Sigmoid colon (tissue), 7 donors: ENCODE measurements at places on chromosomes 4 and X.

DNA sequence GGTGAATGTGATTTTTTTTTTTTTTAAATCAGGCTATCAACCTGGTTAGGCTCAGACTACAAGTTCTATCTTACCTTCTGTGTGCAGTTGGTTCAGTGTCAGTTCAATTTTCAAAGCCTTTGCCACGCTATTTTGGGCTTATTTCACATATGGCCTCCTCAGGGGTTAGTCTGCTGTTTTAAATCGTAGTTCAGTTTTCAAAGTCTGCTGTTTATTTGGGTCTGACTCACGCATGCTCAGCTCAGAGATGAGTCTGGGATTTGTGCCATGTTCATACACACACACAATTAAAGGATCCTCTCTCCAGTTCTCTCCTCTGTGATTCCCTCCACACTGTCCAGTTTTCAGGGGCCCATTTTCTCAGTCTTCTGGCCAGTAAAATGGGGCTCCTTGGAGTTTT, 32.3 kb upstream of the ZFX start:
- peak; percentile 71 for DNase-seq
- H3K27me3 ChIP-seq, result no peaks in the 10 kb centered on the region
- peak overlapping the region; percentile 73 for H3K27ac ChIP-seq
- H3K36me3 ChIP-seq, result no peaks in the 10 kb centered on the region

DNA sequence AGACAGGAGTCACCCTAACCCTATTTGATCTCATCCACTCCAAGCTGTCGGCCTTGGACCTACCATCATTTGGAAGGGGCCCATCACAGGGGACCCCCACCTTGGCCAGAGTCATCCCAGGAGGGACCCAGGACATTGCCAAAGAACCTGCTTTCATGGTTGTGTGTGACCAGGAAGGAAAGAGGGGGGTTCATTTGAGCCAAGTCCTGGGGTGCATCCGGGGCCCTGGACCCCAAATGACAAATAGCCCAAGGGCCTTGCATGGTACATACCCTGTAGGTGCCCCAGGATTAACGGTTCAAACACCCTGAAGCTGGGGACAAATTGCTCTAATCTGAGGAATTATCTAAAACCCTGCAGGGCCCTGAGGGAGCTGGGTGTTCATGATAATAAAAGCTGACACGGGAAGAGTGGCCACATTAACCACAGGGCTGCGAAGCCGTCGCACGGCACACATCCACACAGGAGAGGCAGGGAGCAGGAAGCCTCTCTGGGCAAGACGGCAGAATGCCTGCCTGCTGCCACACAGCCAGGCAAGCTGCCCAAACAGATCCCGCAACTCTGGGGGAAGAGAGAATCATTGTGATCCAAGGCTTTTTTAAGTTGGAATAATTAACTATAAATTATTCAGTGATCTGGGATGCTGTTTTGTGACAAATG, 28.2 kb upstream of the PPP2R2C start:
- H3K4me1 ChIP-seq, result no peaks in the 10 kb centered on the region
- no peak for DNase-seq

DNA sequence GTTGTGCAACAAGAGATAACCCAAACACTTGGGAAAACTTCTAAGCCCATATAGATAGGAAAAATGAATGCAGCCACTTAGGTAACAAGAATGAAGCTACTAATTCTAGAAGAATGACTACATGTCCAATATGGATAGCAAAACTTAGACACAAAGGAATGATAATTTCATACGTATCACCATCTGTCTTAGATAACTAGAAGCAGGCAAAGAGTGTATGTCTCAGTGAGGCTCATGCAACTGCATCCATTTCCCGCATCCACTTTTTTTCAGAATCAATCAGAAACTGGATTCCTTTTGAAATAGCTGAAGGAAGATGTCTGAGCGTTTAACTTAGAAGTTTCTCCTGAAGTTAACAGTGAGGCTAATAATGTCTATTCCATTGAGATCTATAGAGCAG, 408.7 kb upstream of the PITX2 start:
- H3K4me1 ChIP-seq, result no peaks in the 10 kb centered on the region
- H3K27me3 ChIP-seq, result no peaks in the 10 kb centered on the region
- no peaks in the 10 kb centered on the region for H3K36me3 ChIP-seq
- H3K27ac ChIP-seq, result no peak overlapping the region
- H3K4me3 ChIP-seq, result no peak overlapping the region

DNA sequence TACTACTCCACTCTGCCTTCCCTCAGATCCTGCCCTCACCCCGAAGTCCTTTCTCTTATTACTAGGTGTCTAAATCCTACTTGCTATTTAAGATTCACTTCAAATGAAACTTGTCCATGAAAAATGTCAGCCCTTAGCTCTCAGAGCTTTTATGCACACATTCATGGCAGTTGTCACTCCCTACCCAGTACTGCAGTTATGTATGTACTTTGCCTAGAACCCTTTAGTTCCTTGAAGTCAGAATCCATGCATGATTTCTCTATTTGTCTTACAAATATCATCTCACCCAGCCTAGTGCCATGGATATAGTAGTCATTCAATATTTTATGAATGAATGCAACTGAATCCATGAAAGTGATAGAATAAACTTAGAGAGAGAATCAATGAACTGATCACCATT, 3.3 kb upstream of the EPGN start:
- H3K4me1 ChIP-seq, result no peaks in the 10 kb centered on the region
- no peak overlapping the region for H3K4me3 ChIP-seq
- no peaks in the 10 kb centered on the region for H3K27me3 ChIP-seq
- H3K27ac ChIP-seq, result no peak overlapping the region

DNA sequence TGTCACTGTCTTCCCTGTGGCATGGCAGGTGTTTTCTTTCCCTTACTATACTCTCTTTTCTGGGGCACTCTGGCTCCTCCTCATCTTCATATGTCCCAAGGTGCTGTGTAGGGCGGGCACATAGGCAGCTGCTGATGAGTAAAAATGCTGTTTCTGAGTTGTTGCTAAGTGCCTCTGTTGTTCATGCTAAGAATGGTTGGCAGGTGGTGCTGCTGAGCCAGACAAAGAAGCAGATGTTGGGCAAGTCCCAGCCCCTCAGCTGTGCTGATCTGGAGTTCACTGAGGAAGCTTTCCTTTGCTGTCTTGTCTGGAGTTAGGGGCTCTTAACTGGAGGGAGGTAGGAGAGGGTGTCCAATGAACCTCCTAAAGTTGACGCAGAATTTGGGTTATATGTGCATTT, 40.6 kb downstream of the HADH start:
- H3K4me1 ChIP-seq, result no peaks in the 10 kb centered on the region
- no peak for DNase-seq
- no peak overlapping the region for H3K4me3 ChIP-seq
- H3K27me3 ChIP-seq, result no peaks in the 10 kb centered on the region

GRCh38 chrX:65528293-65528692, 6.3 kb downstream of the LAS1L start:
- no peaks in the 10 kb centered on the region for H3K27me3 ChIP-seq
- H3K4me1 ChIP-seq, result peaks cover 5% of the 10 kb centered on the region
- no peaks in the 10 kb centered on the region for H3K36me3 ChIP-seq
- no peak overlapping the region for H3K4me3 ChIP-seq
- DNase-seq, result no peak
- no peak overlapping the region for H3K27ac ChIP-seq
